ENCODE measurements at places on chromosomes 3 and 15. TPM values are rescaled to one million over a fixed set of nuclear protein-coding genes. Genes with fewer than 3 reads are reported as not detected.

DNA sequence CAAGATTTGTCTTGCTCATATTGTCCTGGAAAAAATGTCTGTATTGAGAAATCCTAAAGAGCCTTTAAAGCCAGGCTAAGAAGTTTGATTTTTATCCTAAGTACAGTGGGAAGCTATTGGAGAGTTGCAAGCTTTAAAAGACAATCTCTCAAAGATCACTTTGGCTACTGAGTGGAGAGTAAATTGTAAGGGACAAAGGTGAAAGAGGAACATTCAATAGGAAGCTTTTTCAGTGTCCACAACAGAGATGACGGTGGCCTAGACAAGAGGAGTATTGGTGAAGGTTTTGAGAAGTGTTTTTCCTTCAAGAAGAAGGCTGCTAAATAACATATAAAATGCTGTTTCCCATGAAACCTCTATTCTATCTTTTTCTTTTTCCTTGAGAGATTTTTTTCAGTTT is 249.5 kb upstream of the IL12A start:
- DNase-seq, result no peak

- DNase-seq, result peak; percentile 93
These were observed 1.9 kb downstream of the TBC1D2B start for GRCh38 chr15:78075490-78076230.

ARPIN gene
- total RNA-seq, result 23.0 TPM

DNA sequence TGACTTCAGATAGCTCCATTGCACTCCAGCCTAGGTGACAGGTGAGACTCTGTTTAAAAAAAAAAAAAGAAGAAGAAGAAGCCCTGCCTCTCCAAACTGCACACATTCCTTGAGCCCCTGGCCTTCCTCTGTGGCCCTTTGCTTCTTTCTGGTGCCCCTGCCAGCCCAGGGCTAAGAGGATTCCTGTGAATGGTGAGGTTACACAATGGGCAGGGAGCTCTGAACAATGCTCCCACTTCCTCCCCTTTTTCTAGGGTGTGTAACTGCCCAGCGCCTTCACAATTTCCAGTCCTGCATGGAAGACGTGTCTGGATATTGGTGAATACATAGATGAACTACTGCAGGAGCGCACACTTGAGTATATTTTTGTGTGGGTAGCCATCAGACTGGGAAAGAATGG is 3.6 kb upstream of the AMOTL2 start:
- DNase-seq, result no peak

CCR5 gene
- total RNA-seq, result not detected

DNA sequence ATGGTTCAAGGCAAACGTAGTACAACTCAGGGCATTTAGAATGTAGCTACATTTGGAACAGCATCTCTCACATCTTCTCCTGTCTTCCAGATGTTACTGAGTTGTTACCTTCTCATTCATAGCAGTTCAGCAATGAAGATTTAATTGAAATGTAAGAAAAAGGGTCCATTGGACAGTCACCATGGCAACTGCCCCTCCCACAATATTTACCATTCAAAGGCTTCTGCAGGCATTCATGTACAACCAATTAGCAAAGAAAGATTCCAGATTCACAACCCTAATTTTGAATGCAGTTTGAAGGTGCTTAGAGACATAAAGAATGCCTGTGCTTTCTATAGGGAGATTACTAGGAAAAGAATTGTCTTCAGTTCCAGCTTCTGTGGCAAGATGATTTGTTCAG is 22.2 kb downstream of the SCN11A start:
- no peak for DNase-seq

ROPN1B gene
- not detected for total RNA-seq

DNA sequence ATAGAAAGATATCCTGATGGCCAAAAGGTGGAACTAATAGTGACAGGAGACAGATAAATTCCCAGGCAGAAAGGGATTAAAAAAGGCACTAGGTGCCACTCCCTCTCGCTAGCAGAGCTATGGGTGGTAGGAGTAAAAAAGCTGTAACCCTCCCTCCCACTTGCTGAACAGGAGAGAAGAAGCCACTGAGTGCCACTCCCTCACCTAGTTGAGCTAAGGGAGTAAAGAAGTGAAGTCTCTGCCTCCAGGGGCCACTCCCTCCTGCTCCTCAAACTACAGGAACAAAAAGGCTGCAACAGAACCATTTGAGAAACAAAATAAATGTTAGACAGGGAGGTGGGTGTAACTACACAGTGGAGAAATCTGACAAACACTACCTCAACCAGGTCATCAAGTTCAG is 276.2 kb upstream of the EPHA6 start:
- DNase-seq, result no peak

- DNase-seq, result no peak
These were observed 64.0 kb downstream of the SYNM start for GRCh38 chr15:99168601-99169580.

DNA sequence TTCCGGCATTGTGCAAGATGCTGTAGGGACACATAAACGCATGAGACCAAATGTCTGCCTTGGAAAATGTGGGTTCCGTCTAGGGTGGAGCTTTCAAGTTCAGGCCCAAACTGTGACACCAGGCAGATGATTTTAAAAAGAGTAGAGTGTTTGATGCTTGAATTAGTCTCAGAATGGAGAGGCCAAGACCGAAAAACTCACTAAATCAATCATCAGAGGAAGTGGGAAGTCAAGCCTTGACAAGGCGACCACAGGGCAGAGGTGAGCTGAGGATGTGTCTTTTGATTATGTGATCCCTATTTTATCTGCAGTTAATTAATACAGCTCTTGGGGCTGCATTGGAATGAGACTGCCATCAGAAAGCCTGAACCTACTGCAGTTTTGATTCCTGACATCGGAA is 275.4 kb downstream of the ABHD5 start:
- no peak for DNase-seq

DNA sequence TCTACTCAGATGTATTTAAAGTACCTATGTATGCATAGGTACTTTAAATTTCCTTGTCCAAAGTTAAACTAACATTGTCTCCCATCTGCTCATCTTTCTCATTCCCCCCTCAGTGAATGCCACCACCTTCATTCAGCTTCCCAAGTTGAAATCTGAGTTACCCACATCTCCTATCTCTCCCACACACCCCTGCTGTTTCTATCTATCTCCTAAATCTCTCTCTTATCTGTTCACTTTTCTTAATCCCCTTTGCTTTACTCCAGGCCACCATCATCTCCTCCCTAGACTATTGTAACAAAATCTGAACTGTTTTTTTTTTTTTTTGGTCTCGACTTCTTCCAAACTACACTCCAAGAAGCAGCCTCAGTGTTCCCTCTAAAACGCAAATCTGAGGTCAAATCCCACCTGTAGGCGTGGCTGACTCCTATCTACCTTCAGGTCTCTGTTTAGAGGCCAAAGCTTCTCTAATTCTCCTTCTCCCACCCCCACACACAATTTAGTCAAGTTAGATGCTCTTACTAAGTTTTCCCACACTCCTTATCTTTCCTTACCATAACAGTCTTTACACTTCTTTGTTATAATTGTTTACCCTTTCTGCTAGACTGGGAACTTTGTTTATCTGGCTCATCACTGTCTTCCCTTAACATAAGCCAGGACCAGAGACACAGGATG is 3.5 kb upstream of the NEO1 start:
- no peak for DNase-seq

DNA sequence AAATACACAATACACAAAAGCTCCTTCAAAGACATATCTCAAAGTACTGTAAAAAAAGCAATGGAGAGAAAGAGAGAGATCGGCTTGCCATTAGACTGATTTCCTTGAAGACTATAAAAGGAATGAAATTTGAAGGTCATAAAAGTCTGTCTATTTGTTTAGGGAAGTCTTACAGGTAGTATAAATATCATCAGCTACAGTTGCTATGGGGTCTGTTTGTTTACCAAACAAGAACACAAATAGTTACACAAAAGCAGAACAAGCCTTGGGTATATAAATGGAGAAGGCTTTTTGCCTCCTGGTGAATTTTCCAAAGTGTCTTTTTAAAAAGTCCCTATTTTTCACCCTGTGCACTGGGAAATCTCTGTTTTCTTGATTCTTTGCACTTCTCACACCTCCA is 552.3 kb downstream of the FOXP1 start:
- DNase-seq, result no peak

- DNase-seq, result no peak
These were observed 101.6 kb upstream of the NR2E3 start for GRCh38 chr15:71708741-71709140.

ADAMTS7 gene
- total RNA-seq, result 7.5 TPM

GRCh38 chr15:58517252-58517681 is 85.5 kb downstream of the LIPC start:
- no peak for DNase-seq

MYLK gene
- 74.7 TPM for total RNA-seq

- DNase-seq, result no peak
These were observed 43.7 kb downstream of the SUSD5 start for GRCh38 chr3:33174711-33175414.

SI gene
- total RNA-seq, result not detected

TMEM44 gene
- 16.7 TPM for total RNA-seq

DNA sequence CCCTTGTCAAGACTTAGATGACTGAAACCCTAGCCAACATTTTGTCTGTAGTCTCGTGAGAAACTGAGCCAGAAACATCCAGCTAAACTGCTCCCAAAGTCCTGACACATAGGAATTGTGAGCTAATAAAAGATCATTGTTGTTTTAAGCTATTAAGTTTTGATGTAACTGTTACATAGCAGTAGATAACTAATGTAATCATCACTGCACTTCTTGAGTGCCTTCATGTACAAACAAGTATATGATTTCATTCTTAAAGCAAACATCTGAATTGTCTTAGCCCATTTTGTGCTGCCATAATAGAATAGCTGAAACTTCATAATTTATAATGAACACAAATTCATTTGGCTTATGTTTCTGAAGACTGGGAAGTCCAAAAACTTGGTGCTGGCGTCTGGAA is 87.3 kb downstream of the NSUN3 start:
- DNase-seq, result no peak

C3orf33 gene
- total RNA-seq, result 5.7 TPM

DNA sequence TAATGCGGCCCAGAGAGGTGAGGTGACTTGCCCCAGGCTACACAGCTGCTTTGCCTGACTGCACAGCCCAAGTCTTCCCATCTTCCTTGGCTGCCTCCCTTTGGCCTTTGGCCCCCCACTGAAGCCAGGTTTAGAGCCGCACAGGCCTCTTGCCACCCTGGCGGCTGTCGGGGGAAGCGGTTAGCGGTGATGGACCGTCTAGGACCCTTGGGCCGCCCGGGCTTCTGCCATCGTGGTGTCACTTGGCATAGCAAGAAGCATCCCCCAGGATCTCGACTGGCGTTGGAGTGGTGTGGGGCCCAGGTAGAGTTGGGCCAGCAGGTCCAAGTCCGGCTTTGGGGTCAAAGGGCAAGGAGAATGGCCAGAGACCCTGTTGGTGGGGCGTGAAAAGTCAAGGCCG is 61.0 kb downstream of the LINGO1 start:
- no peak for DNase-seq

All from fibroblast of the aortic adventitia (primary cell).